ENCODE measurements at places on chromosomes 12 and 14. TPM values are rescaled to one million over a fixed set of nuclear protein-coding genes. Genes with fewer than 3 reads are reported as not detected.

TMEM233 gene
- total RNA-seq, result not detected

SMOC1 gene
- 0.46 TPM for total RNA-seq

TMEM132C gene
- total RNA-seq, result not detected

KCNC2 gene
- total RNA-seq, result not detected

CYP46A1 gene
- total RNA-seq, result 0.36 TPM

PLEKHG7 gene
- total RNA-seq, result not detected

RPGRIP1 gene
- total RNA-seq, result 0.28 TPM

GOLT1B gene
- total RNA-seq, result 40.8 TPM

Data from Panc1 (cell line).